ENCODE measurements at places on chromosomes 12 and 14.

DNA sequence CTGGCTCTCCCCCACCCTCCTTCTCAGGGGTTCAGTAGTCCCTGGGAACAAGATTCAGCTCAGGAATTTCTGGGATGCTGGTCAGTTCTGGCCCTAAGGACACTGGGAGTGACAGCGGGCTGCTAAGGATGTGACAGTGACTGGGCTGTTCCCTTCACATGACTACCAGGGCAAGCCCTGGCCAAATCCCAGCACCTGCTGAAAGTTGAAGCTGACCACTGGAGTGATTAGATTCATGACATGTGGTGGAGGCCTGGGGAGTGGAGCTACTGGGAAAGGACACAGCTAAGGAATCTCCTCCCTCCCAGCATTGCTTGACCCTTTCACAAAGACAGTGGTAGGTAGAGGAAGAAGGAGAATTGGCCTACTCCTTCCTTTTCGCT, 204.9 kb downstream of the DAD1 start:
- DNase-seq = no peak

DNA sequence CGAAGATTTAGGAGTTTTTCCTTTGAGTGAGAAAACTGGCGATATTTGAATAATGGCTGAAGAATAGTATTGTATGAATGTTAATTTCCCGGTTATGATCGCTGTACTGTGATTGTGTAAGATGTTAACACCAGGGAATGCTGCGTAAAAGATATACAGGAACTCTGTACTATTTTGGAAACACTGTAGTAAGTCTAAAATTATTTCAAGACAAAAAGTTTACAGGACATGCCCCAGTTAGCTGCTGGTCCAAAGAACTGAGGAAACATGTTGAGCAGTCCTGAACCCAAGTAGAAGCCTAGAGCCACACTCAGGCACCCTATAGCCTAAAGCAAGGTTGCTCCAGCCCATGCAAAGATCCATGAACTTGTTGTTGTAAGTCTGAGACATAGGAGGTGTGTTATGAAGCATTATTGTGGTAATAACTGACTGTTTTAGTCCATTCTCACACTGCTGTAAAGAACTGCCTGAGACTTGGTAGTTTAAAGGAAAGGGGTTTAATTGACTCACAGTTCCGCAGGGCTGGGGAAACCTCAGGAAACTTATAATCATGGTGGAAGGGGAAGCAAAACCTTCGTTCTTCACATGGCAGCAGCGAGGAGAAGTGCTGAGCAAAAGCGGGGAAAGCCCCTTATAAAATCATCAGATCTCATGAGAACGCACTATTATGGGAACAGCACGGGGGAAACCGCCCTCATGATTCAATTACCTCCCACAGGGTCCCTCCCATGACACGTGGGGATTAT, 99.8 kb upstream of the RESF1 start:
- no peak for DNase-seq

GRCh38 chr12:56118688-56119357, 757 bp downstream of the ZC3H10 start:
- DNase-seq = no peak

DNA sequence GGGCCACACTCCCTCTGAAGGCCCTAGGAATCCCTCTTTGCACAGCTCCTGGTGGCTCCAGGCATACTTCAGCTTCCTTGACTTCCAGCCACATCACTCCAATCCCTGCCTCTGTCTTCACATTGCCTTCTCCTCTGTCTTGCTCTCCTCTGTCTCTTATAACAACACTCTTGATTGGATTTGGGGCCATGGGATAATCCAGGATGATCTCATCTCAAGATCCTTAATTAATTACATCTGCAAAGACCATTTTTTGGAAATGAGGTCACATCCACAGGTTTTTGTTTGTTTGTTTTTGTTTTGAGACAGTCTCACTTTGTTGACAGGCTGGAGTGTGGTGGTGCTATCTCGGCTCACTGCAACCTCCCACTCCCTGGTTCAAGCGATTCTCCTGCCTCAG, 88.7 kb downstream of the TMTC1 start:
- DNase-seq = no peak

GRCh38 chr12:67069451-67070306, 199.5 kb upstream of the CAND1 start:
- DNase-seq = no peak

GRCh38 chr12:116325336-116325664, 47.8 kb upstream of the MED13L start:
- no peak for DNase-seq

- DNase-seq = no peak
Observed at GRCh38 chr12:51869496-51869865, 18.4 kb upstream of the ANKRD33 start.

- DNase-seq = no peak
Observed at GRCh38 chr14:105912641-105913180, 386.3 kb downstream of the TMEM121 start.

DNA sequence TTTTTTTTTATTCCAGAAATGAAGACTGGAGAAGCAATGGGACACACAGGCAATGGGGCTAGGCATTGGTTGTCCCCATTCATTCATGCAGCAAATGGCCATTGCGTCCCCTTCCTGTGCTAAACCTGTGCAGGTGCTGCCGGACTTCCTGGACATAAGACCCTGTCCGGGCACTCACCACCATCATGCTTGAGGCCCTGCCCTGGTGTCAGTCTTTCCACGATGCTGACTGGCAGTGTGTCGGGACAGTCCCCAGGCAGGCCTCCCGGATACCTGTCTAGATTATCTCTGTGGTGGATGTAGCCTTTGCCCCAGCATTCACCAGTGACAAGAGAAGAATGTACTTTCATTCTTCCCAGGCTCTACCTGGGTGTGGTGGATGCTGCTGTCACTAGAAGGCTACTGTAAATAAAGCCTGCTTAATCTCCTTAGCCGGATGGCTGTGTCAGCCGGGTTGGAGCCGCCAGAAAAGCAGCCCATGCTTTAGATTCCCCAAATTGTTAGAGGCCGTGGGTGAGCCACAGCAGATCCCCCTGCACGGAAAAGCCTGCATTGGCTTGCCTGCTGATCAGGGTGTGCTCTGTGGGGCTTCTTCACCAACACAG, 94.5 kb upstream of the PARP11 start:
- no peak for DNase-seq

- no peak for DNase-seq
Observed at GRCh38 chr12:50562520-50563433, 58.0 kb downstream of the DIP2B start.

- DNase-seq = no peak
Observed at GRCh38 chr12:122203301-122204166, at the start of gene B3GNT4. B3GNT4 (plus strand) TSS chr12:122203709; CDS start chr12:122204619, 910 bp downstream.

DNA sequence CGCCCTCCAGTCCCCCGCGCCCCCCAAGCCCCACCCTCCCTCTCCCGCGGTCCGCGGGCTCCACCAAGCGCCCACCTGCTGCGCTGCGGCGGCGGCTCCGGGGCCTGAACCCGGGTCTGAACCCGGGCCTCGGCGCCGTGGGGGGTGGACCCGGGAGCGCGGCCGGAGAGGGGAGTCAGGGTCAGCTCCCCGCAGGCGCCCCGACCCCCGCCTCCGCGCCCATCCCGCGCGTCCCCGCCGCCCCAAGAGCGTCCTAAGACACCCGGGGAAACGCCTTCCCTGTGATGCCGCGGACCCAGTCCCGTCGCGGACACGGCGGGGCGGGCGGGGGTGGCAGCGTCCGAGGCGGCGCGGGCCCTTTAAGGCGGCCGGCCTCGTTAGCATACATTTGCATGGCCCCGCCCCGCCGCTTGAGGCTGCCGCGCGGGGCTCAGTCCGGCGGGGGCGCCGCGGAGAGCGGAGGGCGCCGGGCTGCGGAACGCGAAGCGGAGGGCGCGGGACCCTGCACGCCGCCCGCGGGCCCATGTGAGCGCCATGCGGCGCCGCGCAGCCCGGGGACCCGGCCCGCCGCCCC, at the start of gene MMP17:
MMP17 (plus strand) TSS at position 433 of the 574 bp plus-strand sequence; CDS start at position 535, 102 bp downstream.
- no peak for DNase-seq

DNA sequence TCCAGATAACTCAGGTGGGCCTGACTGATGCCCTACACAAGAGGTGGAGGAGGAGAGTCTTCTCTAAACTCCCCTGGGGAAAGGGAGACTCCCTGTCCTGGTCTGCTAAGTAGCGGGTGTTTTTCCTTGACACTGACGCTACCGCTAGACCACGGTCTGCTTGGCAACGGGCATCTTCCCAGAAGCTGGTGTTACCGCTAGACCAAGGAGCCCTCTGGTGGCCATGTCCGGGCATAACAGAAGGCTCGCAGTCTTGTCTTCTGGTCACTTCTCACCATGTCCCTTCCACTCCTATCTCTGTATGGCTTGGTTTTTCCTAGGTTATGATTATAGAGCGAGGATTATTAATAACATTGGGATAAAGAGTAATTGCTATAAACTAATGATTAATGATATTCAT, 965.5 kb downstream of the TMEM121 start:
- no peak for DNase-seq

- no peak for DNase-seq
Observed at GRCh38 chr14:104982548-104983230, 2.9 kb upstream of the CLBA1 start.

DNA sequence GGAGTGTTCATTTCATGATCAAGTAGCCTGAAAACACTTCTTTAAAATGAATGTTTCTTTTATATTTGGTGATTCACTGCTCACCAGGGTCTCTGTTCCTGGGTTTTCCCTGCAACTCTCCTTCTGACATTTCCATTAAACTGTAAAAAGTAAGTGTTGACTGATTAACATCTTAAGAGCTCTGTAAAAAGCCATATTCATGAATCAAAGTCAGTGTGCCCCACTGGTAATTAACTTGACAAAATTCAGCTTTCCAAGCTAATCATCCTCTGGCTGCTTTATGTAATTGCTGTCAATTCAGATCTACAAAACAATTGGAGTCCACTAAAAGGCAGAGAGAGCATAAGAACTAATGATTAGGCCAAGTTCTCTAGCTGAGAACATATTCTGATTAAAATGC, 41.6 kb downstream of the CNTN1 start:
- DNase-seq = no peak

DNA sequence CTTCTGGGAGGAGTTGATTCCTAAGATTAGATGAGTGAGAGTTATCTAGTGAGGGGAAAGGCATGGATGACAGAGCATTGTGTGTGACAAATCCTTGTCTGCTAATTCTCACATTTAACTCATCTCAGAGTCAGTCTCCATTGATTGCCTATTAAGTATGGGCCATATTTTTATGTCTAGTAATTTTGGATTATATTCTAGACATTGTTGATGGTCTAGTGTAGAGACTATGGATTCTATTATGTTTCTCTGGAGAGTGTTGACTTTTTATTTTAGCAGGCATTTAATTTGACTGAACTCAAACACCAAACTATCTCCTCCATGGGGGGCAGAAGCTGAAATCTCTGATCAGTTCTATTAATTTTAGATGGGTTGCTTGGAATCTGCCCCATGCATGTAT, 114.4 kb downstream of the CACNA1C start:
- DNase-seq = no peak

- DNase-seq = no peak
Observed at GRCh38 chr14:51996148-51996746, 6.9 kb downstream of the RTRAF start.

DNA sequence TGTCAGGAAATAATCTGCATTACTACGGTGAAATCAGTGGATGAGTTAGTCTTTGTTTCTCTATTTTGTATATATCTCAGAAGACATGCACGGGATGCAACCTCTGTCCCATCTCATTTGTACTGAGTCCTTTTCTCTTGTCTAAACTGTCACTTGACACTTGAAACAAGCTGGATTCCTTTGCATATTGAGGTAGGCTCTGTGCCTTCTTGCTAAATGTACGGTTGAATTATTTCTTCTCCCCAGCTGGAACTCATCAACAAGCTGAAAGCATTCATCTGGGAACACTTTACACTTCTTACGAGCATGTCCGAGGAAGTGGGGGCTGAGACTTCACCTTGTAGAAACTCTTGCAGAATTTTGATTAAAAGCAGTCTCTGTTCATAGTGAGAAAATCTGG, 119.5 kb downstream of the VEZT start:
- no peak for DNase-seq

GRCh38 chr12:127179176-127179575, 1087.8 kb upstream of the TMEM132C start:
- no peak for DNase-seq

DNA sequence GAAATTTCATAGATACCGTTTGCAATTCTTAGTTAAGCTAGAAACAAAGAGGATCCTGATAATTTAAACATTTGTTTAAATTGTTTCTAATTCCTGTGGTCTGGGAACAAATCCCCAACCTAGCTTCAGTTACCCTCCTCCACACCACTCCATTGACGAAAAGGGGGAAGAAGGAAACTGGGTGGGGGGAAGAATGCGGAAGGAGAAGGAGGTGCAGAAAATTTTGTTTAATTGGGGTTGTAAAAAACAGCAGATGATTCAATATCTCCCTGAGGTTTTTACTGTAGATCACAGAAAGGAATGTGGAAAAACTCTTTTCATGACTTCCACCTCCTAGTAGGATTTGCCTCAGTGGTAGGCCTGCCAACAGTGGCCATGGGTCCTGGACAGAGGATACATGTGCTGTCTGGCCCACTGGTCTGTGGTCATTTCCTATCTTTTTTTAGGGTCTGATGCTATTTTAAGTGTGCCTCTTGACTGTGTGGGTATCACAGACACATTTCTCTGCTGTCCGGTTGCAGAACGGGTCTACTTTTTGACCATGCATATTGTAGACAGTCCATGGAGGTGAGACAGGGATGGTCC, 122.9 kb upstream of the PCED1B start:
- DNase-seq = no peak

DNA sequence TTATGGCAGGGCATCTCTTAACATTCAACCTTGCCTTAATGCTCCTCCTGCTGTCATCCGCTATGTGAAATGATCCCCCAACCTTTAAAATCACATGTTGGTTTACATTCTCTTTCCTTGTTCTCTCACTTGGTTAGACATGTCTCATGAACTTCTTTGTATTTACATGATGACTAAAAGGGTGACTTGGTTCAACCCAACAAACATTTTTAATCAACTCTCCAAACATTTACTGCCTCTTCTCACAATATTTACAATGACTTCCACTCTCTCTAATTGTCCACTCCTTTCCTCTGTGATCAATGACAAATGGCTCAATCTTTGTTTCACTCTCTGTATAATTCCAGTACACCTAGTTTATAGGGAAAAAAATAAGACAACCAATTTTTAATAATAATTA, 506.1 kb downstream of the NELL2 start:
- no peak for DNase-seq

GRCh38 chr14:61598980-61599379, 96.3 kb upstream of the HIF1A start:
- no peak for DNase-seq
